ENCODE measurements at places on chromosomes 3 and 15. TPM values are rescaled to one million over a fixed set of nuclear protein-coding genes. Genes with fewer than 3 reads are reported as not detected.

- no peak for DNase-seq
- peaks cover 13% of the 10 kb centered on the region for H3K36me3 ChIP-seq
- no peaks in the 10 kb centered on the region for H3K27me3 ChIP-seq
- H3K27ac ChIP-seq = peak overlapping the region; percentile 47
- no peak overlapping the region for H3K4me3 ChIP-seq
Measured at GRCh38 chr3:113234028-113234427, 22.7 kb downstream of the BOC start.

DNA sequence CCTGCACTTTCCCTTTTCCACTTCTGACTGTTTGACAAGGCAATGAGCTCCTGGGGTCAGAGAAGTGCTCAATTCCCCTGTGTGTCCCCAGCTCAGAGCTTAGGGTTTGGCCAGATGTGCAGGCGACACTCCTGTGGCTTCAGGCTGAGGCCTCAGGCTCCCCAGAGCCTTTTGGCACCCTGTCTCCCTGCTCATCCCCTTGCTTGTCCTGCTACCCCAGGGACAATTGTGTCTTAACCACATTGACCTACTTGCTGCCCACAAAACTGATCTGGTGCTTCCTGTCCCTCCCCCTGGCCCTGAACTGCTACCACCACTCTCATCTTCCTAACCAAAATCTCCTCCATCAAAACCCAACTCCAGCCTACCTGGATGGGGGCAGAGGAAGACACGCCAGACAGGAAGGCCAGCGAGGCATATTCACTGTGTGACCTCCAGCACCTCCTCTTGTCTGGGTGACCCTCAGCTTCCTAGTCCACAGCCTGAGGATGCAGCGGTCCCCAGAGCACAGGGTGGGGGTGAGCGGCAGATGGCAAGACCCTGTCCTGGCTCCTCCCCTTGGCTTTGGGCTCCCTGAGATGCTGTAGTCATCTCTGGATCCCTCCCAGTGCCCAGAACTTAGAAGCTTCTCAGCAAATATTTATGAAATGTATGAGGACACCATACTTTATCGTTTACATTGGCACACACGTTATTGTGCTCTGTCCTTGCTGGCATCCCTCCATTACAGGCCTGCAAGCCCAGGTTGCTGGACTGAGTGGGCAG lies 98.9 kb upstream of the SLC6A6 start:
- no peaks in the 10 kb centered on the region for H3K36me3 ChIP-seq
- H3K27me3 ChIP-seq = peaks cover 19% of the 10 kb centered on the region
- no peak for DNase-seq
- no peak overlapping the region for H3K27ac ChIP-seq
- H3K4me1 ChIP-seq = peaks cover 2% of the 10 kb centered on the region
- H3K4me3 ChIP-seq = no peak overlapping the region

The COL6A5 gene
- total RNA-seq = 0.04 TPM

DNA sequence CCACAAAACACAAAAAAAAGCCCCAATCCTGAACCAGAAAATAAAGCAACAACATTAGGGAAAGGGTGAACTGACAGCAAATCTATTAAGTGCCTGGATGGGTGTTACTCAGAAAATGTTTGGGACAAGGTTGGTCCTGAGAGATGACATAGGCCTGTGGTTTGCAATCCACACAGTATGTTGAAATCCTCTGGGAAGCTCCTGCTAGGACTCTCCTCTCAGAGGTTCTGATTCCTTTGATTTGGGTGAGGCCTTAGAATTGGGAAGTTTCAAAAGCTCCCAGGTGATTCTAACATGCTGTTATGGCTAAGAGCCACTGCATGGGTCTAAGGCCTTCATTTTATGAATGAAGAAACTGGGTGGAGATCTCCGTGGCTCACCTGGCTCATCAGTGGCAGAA lies 18.4 kb downstream of the CLDN1 start:
- no peak overlapping the region for H3K27ac ChIP-seq
- H3K27me3 ChIP-seq = no peaks in the 10 kb centered on the region
- no peak overlapping the region for H3K4me3 ChIP-seq
- peaks cover 13% of the 10 kb centered on the region for H3K4me1 ChIP-seq
- no peaks in the 10 kb centered on the region for H3K36me3 ChIP-seq

GRCh38 chr15:78302579-78303312 lies 3.3 kb upstream of the SKIC8 start:
- DNase-seq = no peak
- H3K27me3 ChIP-seq = peaks cover 50% of the 10 kb centered on the region
- no peak overlapping the region for H3K4me3 ChIP-seq
- no peak overlapping the region for H3K27ac ChIP-seq
- H3K4me1 ChIP-seq = peaks cover 21% of the 10 kb centered on the region

DNA sequence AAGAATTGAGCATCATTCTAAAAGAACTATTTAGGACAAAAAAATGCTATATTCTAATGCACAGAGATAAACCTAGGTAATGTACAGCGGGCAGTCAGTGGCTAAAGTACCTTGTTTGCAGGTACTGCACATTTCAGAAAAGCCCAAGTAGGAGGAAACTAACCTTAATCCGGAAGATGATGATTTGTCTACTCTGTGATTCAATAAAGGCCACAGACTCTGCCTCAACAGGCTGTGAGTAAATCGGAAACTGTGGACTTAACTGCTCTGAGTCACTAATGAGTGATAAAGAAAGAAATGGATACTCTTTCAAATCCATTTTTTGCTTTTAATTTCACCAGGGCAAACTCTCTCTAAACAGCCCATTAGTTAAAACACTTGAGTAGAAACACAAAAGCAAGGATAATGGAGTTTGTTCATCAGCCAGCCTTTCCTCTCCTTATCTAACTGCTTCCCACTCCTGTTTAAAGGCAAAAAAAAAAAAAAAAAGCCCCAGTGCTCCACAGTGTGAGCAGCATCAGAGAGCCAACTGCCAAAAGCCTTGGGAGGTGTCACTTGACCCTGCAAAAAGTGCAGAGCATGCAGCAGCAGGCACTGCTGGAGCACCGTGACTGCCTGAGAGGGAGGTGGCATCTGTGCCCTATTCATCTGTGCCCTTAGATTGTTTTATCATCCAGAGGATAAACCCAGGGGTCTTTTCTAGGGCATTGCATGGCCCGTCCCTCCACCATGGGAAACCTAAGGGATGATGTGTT lies 187.7 kb downstream of the SATB1 start:
- no peaks in the 10 kb centered on the region for H3K27me3 ChIP-seq
- no peak for DNase-seq
- H3K27ac ChIP-seq = no peak overlapping the region
- H3K36me3 ChIP-seq = no peaks in the 10 kb centered on the region
- peaks cover 36% of the 10 kb centered on the region for H3K4me1 ChIP-seq
- no peak overlapping the region for H3K4me3 ChIP-seq

- DNase-seq = no peak
- no peak overlapping the region for H3K4me3 ChIP-seq
- H3K27me3 ChIP-seq = no peaks in the 10 kb centered on the region
- peaks cover 18% of the 10 kb centered on the region for H3K36me3 ChIP-seq
- peaks cover 7% of the 10 kb centered on the region for H3K4me1 ChIP-seq
Measured at GRCh38 chr3:105527535-105527934, 160.8 kb downstream of the ALCAM start.

GRCh38 chr3:111737706-111738086 lies 121.4 kb upstream of the PHLDB2 start:
- H3K4me3 ChIP-seq = no peak overlapping the region
- no peak for DNase-seq
- no peaks in the 10 kb centered on the region for H3K27me3 ChIP-seq
- peak overlapping the region; percentile 64 for H3K27ac ChIP-seq

DNA sequence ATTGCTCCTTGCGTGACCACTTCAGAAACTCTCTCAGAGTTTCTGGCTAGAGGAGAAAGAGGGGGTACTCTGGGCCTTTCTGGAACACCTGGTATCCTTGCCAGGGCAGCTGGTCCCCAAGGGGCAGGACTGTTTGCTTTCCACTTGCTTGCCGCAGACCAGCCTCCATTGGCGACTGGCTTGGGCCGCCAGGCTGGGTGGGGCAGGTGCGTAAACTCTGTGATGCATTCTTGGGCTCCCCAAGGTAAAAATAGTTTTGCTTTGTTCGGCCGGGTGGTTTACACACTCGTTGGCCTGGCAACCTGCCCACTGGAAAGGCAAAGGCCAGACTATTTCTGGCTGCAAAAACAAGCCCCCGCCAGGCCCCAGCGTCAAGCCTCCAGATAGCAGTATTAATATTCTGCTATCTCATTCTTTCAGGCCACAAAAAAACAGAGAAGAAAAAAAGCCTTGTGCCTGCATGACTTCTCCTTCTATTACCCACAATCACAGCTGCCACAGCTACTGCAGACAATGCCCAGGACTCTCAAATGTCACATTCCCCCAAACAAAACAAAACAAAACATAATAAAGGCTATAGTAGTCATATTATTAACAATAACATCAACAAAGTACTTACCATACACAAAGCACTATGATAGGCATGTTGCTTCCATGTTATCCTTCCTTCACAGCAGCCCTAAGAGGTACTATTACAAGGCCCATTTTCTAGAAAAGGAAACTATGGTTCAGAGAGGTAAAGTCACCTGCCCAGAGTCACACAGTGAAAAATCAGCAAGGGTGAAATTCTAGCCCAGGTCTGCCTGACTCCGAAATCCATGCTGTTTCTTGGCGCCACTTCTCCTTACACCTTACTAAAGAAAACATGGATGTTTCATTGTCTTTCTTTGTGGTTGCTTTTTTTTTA lies 14.0 kb upstream of the SSUH2 start:
- peak; percentile 37 for DNase-seq
- peaks cover 1% of the 10 kb centered on the region for H3K36me3 ChIP-seq
- H3K4me3 ChIP-seq = no peak overlapping the region
- H3K27ac ChIP-seq = peak overlapping the region; percentile 78
- peaks cover 62% of the 10 kb centered on the region for H3K4me1 ChIP-seq
- no peaks in the 10 kb centered on the region for H3K27me3 ChIP-seq

DNA sequence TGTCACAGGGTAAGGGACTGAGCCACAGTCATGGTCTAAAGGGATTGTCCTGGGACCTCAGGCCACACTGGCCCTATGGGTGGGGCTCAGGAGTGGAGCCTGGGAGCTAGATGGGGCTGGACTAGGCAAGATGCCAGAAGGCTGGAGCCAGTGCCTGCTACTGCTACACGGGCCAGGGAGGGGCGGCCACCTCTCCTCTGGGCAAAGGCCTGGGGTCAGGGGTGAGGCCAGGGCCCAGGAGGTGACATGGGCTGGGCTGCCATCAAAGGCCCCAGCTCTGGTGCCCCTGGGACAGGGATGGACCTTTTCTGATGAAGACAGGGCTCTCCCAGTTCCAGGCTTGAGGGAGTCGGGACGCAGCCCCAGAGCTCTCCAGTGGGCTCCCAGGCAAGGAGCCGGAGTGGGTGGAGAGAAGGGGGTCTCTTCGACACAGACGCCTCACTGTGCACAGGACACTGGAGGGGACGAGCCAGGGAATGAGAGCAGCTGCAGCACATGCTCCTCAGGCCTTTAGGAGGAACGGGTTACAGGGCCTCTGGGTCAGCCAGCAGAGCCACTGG lies 62.1 kb upstream of the IQSEC1 start:
- H3K27me3 ChIP-seq = peaks cover 38% of the 10 kb centered on the region
- H3K27ac ChIP-seq = no peak overlapping the region
- H3K4me1 ChIP-seq = no peaks in the 10 kb centered on the region
- H3K4me3 ChIP-seq = no peak overlapping the region

GRCh38 chr15:59817834-59818233 lies 128.7 kb upstream of the BNIP2 start:
- H3K4me1 ChIP-seq = peaks cover 11% of the 10 kb centered on the region
- peaks cover 45% of the 10 kb centered on the region for H3K27me3 ChIP-seq
- no peaks in the 10 kb centered on the region for H3K36me3 ChIP-seq
